ENCODE measurements at places on chromosomes 7 and 10. TPM values are rescaled to one million over a fixed set of nuclear protein-coding genes. Genes with fewer than 3 reads are reported as not detected.
A peak's percentile ranks its signal among the peaks of the same experiment; 100 is the strongest.

DNA sequence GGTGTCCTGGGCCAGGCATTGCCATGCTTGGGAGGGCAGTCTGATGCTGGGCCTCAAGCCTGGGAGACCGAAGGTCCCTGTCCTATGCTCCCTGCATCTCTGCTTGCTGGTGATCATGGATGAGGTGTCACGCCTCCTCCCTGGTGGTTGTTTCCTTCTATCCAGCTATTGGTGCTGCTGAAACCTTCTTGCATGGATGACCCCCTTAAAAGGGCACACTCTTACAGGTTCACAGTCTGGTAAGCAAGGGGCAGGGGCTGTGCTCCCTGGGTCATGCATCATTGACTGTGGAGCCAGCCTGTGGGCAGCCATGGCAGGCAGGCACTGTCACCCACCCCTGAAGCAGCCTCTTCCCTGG, 36.8 kb upstream of the SLC29A3 start:
- DNase-seq, result no peak

DNA sequence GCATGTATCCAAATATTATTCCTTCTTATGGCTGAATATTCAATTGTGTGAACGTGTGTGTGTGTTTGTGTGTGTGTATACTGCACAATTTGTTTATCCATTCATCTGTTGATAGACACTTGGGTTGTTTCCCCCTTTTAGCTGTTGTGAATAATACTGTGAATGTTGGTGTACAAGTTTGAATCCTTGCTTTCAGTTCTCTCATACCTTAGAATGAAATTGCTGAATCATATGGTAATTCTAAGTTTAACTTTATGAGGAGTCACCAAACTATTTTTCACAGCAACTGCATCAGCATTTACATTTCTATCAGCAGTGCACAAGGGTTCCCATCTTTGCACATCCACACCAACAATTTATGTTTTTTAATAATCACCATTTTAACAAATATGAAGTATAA, 86.9 kb upstream of the GATAD1 start:
- DNase-seq, result peak; percentile 45

DNA sequence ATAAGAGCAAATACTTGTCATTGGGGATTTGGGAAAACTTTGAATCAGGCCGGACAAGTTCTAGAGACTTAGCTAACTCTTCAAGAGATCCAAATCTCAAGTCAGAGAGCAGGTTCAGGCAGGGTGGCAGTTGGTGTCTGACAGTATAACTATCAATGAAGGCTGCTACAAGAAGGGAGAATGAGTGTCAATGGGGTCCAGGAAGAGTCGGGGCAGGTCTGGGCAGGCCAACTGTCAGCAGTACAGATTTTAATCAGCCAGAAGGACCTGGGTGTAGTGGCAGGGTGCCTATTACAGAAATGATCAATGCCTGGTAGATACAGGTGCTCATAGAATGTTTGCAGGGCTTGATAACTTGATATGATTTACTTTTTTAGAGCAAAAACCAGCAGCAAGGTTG, 751.1 kb downstream of the GRM8 start:
- no peak for DNase-seq

- DNase-seq, result no peak
These were observed 33.5 kb downstream of the ZNF800 start for GRCh38 chr7:127359011-127359410.

DNA sequence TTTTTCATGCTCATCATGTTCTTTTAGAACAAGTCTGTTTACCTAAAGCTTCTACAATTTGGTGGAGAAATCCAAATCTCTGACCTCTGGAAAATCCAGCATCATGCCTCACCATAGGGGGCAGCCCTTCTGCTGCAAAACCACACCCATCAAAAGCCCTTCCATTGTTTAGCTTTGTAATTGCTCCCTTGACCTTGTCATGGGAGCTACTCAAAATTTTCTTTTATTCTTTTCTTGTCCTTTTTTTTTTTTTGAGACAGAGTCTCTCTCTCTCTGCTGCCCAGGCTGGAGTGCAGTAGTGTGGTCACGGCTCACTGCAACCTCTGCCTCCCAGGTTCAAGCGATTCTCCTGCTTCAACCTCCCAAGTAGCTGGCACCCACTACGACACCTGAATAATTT, 234.4 kb downstream of the NEBL start:
- no peak for DNase-seq

GRCh38 chr10:30842894-30843293, 188.8 kb downstream of the ZNF438 start:
- DNase-seq, result peak; percentile 43

GRCh38 chr7:112083776-112084355, 122.3 kb downstream of the DOCK4 start:
- no peak for DNase-seq

- no peak for DNase-seq
These were observed 66.1 kb downstream of the MDFIC start for GRCh38 chr7:114988026-114988425.

GRCh38 chr10:11560076-11560709, 51.3 kb downstream of the USP6NL start:
- peak; percentile 33 for DNase-seq

DNA sequence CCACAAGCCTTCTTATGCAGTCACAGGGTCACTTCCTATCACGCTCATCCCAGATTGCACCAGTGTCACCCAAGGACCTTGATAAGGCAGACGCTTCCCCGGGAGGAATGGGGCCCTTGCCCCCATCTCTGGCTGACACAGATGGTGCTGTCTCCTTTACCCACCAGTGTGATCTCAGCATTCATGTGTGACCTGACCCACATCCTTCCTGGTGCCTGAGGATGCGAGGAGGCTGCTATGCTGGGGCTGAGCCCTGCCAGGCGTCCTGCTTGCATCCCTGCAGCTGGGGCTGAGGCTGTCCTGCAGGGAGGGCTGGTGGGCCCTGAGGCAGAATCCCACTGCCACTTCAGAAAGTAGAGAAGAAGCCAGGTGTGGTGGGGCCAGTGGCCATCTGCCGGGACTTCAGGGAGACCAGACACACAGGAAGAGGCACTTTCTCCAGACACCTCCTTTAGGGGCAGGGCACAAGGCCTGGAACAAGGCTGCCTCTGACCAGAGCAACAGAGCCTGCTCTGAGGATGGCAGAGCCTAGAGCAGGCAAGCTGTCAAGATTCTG, 35.3 kb downstream of the RASGEF1A start:
- DNase-seq, result no peak

- DNase-seq, result peak; percentile 79
These were observed at the start of gene TMEM243 for GRCh38 chr7:87219545-87220025. Gene TMEM243, minus strand, starts transcription at chr7:87219732. Its CDS starts 229 bp downstream, at chr7:87219503.

GRCh38 chr10:46551701-46552525, 4.5 kb downstream of the GPRIN2 start:
- no peak for DNase-seq

The ANXA8 gene
- total RNA-seq, result not detected

The TBXAS1 gene
- 2.1 TPM for total RNA-seq

The TSPAN33 gene
- 0.17 TPM for total RNA-seq

The PRDX3 gene
- total RNA-seq, result 144 TPM

The CXCL12 gene
- total RNA-seq, result 611 TPM

The ANKRD30A gene
- not detected for total RNA-seq

The PLXNA4 gene
- total RNA-seq, result 1.2 TPM

The SPDYE2B gene
- not detected for total RNA-seq

The PON1 gene
- not detected for total RNA-seq

The DNAJB6 gene
- total RNA-seq, result 84.5 TPM

The CLDN4 gene
- 0.26 TPM for total RNA-seq

The SPAM1 gene
- total RNA-seq, result not detected

The PLEKHS1 gene
- not detected for total RNA-seq
